ENCODE measurements at places on chromosomes 16 and 17.

DNA sequence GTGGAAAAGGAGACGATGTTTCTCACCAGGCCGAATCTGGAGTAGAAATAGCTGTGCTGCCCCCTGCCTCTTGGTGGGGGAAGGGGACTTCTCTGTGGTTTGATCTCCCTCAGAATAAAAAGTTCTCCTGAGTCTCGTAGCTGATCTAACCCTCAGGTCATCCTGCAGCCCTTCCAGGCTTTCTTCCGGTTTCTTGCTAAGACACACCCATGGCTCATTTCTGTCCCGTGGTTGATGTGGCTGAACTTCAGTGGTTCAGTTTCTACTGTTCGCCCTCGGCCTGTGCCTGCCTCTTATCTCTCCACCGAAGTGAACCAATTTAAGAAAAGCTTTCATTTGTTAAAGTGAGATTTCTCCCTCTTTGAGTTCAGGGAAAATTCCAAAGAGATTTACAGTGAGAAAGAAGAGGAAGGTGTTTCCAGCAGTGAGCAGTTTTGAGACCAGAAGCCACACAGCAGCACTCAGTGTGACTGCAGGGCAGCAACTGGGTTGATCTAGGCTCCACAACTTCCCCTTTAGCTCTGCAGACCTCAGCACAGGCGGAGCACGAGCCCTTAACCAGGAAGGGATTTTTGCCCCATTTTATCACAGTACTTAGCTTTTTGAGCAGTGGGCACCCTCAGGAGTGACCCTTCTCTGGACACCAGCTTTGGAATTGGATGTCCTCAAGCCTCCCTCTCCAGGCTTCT lies 34.9 kb upstream of the CACNG5 start:
- no peaks in the 10 kb centered on the region for H3K27me3 ChIP-seq
- H3K4me1 ChIP-seq: no peaks in the 10 kb centered on the region
- H3K36me3 ChIP-seq: no peaks in the 10 kb centered on the region
- H3K4me3 ChIP-seq: no peak overlapping the region
- DNase-seq: no peak

- H3K36me3 ChIP-seq: no peaks in the 10 kb centered on the region
- no peak for DNase-seq
- no peak overlapping the region for H3K27ac ChIP-seq
- H3K4me3 ChIP-seq: no peak overlapping the region
These were observed 437.6 kb downstream of the MAF start for GRCh38 chr16:79162977-79163376.

GRCh38 chr17:28324267-28324745 lies 5.3 kb downstream of the TMEM97 start:
- no peak overlapping the region for H3K4me3 ChIP-seq
- H3K36me3 ChIP-seq: peaks cover 12% of the 10 kb centered on the region
- H3K27me3 ChIP-seq: no peaks in the 10 kb centered on the region
- H3K4me1 ChIP-seq: peaks cover 5% of the 10 kb centered on the region
- no peak for DNase-seq

- H3K36me3 ChIP-seq: peaks cover 35% of the 10 kb centered on the region
- DNase-seq: no peak
- no peak overlapping the region for H3K27ac ChIP-seq
- H3K4me3 ChIP-seq: no peak overlapping the region
- no peaks in the 10 kb centered on the region for H3K27me3 ChIP-seq
These were observed 13.5 kb downstream of the KIAA0753 start for GRCh38 chr17:6627019-6627418.

DNA sequence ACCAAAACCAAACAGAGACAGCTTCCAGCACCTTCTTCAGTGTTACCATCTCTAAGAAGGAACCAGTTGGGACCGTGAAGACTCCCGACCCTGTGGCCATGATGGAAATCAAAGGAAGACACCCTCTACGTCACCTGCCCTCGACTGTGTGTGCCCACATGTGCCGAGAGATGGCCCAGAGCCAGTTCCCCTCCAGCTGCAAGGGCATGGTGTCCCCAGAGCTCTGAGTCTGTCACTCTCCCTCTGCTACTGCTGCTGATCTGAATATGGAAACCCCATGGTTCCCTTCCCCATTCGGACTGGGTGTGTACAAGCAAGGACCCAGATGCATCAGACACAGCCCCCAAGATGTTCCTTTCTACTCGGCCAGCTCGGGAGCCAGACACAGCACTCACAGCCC lies 76.4 kb downstream of the SOCS1 start:
- no peak for DNase-seq
- no peaks in the 10 kb centered on the region for H3K36me3 ChIP-seq
- peak overlapping the region; percentile 35 for H3K27ac ChIP-seq
- no peak overlapping the region for H3K4me3 ChIP-seq
- H3K4me1 ChIP-seq: peaks cover 11% of the 10 kb centered on the region

DNA sequence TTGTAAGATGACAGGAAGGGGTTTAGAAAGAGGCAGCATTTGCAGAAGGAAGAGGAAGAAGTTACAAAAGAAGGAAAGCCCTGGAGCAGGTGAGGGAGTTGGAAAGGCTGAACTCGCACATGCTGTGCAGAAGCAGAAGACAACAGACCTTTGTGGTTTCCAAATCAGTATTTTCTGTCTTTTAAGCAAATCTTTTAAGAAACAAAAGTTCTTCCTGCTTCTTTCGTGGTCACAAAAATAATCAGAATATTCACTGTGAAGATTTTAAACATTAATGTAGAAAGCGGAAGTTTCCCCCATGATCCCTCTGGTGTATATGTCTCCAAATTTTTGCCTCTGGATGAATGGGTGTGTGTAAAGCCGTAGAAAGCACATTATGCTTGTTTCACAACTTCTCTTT lies 25.8 kb downstream of the ZNRF1 start:
- H3K4me1 ChIP-seq: peaks cover 13% of the 10 kb centered on the region
- H3K36me3 ChIP-seq: no peaks in the 10 kb centered on the region

DNA sequence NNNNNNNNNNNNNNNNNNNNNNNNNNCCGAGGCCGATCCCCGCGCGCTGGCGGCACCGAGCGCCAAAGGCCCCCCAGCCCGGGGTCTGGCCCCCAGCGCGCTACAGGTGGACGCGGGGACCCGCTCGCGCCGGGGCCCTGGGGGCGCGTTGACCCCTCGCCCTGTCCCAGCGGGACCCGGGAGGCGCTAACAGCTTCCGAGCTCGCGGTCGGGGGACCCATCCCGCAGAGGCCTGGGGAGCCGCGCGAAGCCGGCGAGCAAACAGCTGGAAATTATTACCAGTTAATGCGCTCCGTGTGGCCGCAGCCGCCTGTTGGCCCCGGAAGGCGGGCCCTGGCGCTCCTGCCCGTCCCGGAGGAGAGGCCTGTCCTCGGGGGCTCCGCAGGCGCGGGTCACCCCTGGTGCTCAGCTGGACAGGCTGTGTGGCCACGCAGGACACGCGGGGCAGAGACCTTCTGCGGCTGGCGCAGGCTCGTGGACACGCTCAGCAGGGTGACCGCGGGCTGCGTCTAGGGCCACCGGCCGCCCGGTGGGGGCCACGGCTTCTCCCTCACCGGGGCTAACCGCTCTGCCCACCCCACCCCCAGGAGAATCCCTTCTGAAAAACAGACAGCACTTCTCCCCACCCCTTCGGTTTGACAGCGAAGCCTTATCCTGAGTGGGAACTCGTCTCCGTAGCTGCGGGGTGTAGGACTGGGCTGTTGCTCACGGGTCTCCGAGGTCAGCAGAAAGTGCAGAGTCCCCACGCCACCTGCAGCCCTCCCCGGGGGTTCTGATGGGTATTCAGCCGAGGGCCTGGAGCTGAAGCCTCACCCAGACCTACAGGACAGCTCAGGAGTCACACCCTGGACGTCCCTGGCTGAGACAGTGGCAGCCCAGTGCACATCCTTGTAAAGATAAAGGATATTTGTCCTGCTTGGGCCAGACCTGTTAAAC lies 138.7 kb upstream of the RPH3AL start:
- no peak for DNase-seq
- H3K4me1 ChIP-seq: peaks cover 14% of the 10 kb centered on the region
- H3K27ac ChIP-seq: peak overlapping the region; percentile 63
- H3K4me3 ChIP-seq: peak overlapping the region; percentile 41
- no peaks in the 10 kb centered on the region for H3K27me3 ChIP-seq

DNA sequence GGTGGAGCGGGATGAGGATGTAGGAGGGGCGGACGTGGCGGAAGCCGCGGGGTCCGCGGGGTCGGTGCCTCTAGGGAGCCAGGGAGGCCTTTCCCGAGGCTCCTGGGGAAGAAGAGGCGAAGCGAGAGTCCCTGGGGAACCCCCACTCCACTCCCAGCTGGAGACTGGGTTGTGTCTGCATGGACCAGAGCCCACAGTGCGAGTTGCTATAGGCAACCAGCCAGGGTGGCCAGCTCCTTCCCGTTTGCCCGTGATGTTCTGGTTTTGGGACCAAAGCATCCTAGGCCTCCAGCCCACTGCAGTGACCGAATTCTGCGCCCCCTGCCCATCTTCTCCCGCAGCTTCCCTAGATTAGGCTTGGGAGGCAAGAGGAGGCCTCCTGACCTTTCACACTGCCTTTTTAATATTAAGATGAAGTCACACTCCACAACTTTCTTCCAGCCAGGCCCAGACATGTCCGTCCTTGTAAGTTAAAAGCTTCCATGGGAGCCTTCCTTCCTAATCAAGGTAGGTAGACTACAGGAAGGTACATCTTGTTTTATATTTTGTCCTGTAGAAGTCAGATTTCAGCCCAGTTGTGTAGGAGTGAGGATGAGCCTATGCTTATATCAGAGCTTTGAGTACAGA lies 469 bp downstream of the AMZ2 start:
- H3K4me1 ChIP-seq: peaks cover 14% of the 10 kb centered on the region
- no peak for DNase-seq

DNA sequence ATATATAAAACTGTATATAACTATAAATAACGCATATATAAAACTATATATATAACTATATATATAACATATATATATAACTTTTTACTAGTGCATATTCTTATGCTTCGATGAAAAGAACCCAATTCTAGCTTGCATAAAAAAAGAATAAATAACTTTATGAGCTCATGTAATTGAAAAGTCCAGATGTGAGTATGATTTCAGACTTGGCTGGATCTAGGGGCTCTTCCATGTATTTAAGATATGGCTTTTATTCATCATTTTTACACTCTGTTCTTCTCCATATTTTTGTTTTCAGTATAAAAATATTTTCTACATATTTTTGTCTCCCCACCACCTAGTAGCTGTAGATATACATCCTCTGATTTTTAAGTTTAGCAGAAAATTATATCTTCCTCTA lies 417.5 kb downstream of the CDH11 start:
- H3K4me1 ChIP-seq: no peaks in the 10 kb centered on the region
- no peak for DNase-seq
- H3K27ac ChIP-seq: no peak overlapping the region
- H3K4me3 ChIP-seq: no peak overlapping the region
- no peaks in the 10 kb centered on the region for H3K27me3 ChIP-seq
- H3K36me3 ChIP-seq: no peaks in the 10 kb centered on the region

- no peaks in the 10 kb centered on the region for H3K27me3 ChIP-seq
- no peaks in the 10 kb centered on the region for H3K4me1 ChIP-seq
- no peak overlapping the region for H3K4me3 ChIP-seq
- no peak for DNase-seq
- H3K36me3 ChIP-seq: no peaks in the 10 kb centered on the region
These were observed 22.4 kb upstream of the HERPUD1 start for GRCh38 chr16:56909527-56909979.

DNA sequence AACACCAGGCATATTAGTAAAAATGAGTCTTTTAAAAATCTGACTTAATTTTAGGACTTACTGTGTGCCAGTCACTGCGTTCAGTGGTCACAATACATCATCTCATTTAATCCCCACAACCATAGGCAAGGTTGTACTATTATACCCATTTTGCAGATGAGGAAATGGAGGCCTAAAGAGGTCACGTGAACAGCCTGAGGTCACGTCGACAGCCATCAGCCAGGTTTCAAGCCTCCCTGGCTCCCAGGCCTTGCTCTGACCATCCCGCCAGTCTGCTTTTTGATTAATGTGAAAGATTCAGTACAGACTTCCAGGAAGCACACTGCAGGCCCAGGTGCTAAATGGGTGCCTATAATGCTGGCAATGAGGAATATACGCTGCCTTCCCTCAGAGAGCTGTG lies 86.3 kb upstream of the TOX3 start:
- DNase-seq: no peak
- H3K36me3 ChIP-seq: no peaks in the 10 kb centered on the region
- H3K4me1 ChIP-seq: no peaks in the 10 kb centered on the region
- no peak overlapping the region for H3K4me3 ChIP-seq
- H3K27ac ChIP-seq: no peak overlapping the region

DNA sequence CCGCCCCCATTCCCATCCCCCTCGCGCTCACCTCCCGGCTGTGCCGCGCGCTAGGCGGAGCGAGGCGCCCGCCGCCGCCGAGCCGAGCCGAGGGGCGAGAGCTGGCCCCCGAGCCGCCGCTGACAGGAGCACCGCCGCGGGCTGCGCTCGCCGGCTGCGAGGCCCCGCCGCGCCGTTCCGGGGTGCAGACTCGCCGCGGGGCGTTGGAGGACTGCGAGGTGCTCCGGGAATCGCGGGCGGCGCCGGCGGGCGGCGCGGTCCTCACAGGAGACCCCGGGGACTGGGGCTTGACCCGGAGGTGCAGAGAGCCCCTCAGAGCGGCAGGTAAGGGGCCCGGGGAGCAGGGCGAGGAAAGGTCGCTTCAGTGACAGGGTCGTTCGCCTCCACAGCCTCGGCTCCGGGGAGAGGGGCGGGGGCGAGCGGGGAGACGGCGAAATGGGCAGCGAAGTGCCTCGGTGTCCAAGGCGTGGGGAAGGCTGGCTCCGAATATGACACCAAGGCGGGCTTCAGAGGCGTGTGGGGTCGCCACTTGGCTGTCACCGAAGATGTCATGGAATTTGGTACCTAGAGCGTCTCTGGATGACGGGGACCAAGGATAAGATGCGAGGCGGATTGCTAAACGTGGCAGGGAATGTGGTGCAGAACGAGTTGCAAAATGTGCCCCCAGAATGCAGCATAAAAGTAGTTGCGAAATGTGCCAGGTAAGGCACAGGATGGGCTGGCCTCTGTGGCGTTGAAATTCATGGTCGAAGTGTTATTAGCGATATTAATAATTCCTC lies 580 bp downstream of the TANC2 start:
- no peak for DNase-seq
- H3K4me3 ChIP-seq: peak overlapping the region; percentile 74
- H3K27ac ChIP-seq: peak overlapping the region; percentile 87
- H3K36me3 ChIP-seq: no peaks in the 10 kb centered on the region
- no peaks in the 10 kb centered on the region for H3K27me3 ChIP-seq

DNA sequence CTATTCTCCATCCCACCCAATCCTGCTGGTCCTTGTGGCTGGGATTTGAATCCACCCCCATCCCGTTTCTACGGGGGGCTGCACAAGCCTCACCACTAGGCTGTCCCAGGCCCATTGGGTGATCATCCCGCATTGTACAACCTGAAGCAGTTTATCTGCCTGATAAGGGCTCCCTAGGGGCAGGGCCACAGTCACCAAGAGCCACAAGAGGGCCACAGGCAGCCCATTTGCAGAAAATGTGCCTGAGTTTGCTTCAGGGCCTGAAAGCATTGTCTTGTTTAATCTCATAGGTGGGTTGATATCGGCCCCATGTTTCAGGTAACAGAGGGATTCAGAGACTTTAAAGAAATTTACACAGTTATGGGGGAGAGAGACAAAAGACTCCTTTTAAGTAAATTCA lies 245.0 kb downstream of the CPPED1 start:
- no peak overlapping the region for H3K4me3 ChIP-seq
- H3K36me3 ChIP-seq: no peaks in the 10 kb centered on the region
- H3K27me3 ChIP-seq: no peaks in the 10 kb centered on the region
- no peak for DNase-seq

Measured in ascending aorta (tissue), 2 donors.